HS-27A (cell line): ENCODE measurements at places on chromosomes 3 and 15.

DNA sequence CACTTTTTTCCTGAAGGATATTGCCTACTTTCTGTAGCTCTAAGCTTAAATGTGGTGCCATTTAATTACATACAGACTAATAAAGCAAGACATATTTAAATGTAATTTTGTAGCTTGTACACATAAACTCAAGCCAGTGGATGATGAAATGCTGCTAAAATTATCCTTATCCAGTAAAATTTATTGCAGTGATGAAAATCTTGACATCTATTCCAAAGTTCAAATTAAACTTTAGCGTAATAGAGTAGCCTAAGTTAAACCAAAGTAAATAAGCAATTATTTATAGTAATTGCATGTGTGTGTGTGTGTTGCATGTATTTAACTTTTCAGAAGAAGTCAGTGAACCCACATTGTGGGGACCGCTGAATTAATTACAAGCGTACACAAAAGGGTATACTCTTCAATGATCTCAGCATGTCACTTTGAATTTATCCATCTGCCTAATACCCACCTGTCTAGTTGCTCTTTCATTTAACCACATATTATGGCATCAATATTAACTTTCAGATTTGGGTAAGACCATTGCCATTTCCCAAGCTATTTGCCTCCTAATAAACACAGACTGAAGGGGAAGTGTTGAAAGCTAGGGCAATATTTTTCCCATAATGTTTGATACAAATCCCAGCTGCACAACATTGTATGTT lies 85.0 kb downstream of the MECOM start:
- DNase-seq = no peak

- no peak for DNase-seq
Measured at GRCh38 chr15:58053315-58054153, 12.0 kb downstream of the ALDH1A2 start.

- DNase-seq = no peak
Measured at GRCh38 chr3:75737831-75738493, 47.4 kb downstream of the ZNF717 start.

DNA sequence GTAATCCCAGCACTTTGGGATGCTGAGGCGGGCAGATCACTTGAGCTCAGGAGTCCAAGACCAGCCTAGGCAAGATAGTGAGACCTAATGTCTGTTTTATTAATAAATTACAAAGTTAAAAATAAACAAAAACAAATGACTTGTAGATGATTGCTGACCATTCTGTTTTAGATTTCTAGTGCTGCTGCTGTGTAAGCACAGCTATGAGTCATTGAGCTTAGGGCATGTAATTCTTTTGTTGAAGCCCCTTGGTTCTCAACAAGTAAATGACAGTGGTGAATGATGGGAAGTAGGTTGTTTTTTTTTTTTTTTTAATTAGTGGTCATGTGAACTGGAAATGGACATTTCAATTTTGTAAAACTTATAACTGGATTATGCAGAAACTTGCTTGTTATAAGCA lies 63.3 kb downstream of the LEO1 start:
- DNase-seq = no peak

GRCh38 chr3:130619196-130619595 lies 102.2 kb downstream of the COL6A6 start:
- no peak for DNase-seq

- no peak for DNase-seq
Measured at GRCh38 chr15:25792128-25792527, 71.0 kb downstream of the ATP10A start.

- no peak for DNase-seq
Measured at GRCh38 chr3:182027366-182027765, 315.6 kb downstream of the SOX2 start.
